ENCODE measurements at places on chromosomes 1 and 21. TPM values are rescaled to one million over a fixed set of nuclear protein-coding genes. Genes with fewer than 3 reads are reported as not detected.

Gene SLC6A9
- total RNA-seq = not detected

DNA sequence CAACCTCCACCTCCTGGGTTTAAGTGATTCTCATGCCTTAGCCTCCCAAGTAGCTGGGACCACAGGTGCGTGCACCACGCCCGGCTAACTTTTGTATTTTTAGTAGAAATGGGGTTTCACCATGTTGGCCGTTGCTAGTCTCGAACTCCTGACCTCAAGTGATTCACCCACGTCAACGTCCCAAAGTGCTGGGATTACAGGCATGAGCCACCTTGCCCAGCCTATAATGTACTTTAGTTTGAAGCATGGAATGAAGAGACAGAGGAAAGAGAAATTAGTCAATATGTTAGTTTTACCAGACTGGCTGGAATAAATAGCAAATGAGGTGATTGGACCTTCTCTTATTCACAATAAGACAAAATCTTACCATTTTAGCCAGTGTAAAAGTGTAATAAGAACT, 89.0 kb downstream of the GTF2B start:
- no peak for DNase-seq

DNA sequence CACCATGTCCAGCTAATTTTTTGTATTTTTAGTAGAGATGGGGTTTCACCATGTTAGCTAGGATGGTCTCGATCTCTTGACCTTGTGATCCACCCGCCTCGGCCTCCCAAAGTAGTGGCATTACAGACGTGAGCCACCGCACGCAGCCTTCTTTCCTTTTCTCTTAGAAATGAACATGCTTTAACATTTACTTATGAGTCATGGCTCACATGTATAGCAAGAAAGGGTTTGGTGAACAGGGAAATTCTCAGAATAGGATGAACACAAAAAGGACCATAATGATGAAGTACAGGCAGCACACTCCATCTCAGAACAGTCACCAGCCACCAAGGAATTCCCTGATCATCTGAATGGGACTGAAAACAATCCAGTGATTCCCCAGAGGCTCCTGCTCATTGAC, 9.4 kb upstream of the VAMP4 start:
- no peak for DNase-seq

- DNase-seq = no peak
Observed at GRCh38 chr1:12258272-12258671, 28.4 kb downstream of the VPS13D start.

DNA sequence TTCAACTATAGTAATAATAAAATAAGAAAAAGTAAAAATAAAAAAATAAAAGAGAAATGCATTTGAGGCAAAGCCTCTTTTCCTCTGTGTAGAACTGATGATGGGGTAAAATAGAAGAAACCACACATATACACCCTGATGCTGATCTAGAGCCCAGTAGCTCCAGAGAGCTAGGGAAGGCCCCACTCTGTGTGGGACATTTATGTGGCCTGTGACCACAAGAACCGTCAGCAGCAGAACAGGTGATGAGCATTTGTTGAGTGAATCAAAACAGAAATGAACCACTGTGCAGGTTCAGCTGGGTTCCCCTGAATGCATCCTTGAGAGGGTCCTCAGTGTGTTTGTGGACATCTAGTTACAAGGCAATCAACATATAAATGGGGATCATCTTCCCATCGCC, 221.8 kb upstream of the HOOK1 start:
- DNase-seq = no peak

Gene CLEC20A
- total RNA-seq = 0.09 TPM

- DNase-seq = no peak
Observed at GRCh38 chr1:206471415-206471801, 1.1 kb downstream of the IKBKE start.

- no peak for DNase-seq
Observed at GRCh38 chr1:51097171-51097570, 4.9 kb upstream of the C1orf185 start.

GRCh38 chr21:38628349-38628748, 130.1 kb upstream of the ERG start:
- no peak for DNase-seq

DNA sequence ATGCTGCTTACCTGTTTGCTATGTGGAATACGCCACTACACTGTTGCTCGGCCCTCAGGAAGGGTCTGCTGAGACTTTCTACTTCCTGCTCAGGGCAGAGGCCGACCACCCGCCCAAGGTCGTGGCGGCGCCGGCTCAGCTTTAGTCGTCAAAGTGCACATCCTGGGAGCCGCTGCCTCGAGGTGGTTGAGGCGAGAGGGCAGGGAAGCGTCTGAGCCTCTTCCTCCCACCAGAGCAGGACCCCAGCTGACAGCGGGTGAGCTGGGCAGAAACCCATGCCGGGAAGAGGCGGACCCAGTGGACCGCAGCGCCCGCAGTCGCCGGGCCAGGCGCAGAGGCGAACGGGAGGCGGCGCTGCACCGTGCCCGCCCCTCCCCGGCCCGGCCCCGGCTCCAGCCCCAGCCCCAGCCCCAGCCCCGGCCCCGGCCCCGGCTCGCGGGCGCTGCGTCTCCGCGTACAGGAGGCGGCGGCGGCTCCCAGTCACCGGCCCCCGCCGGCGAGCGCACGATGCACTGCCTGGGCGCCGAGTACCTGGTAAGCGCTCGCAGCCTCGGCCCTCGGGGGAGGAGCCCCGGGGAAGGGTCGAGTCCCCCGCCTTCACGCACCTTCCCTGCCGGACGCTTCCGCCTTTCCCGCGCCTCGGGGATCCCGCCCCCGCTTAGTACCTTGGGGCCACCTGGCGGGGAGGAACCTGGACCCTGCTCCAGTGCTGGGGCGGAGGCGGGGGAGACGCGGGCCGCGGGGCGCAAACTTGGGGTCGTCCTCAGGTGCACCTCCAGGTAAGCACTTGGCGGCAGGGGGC, at the start of gene SLC44A3:
Gene SLC44A3 (plus strand): TSS at position 413 of the 802 bp plus-strand sequence. CDS start 95 bp downstream, at position 508.
- DNase-seq = peak; percentile 55

DNA sequence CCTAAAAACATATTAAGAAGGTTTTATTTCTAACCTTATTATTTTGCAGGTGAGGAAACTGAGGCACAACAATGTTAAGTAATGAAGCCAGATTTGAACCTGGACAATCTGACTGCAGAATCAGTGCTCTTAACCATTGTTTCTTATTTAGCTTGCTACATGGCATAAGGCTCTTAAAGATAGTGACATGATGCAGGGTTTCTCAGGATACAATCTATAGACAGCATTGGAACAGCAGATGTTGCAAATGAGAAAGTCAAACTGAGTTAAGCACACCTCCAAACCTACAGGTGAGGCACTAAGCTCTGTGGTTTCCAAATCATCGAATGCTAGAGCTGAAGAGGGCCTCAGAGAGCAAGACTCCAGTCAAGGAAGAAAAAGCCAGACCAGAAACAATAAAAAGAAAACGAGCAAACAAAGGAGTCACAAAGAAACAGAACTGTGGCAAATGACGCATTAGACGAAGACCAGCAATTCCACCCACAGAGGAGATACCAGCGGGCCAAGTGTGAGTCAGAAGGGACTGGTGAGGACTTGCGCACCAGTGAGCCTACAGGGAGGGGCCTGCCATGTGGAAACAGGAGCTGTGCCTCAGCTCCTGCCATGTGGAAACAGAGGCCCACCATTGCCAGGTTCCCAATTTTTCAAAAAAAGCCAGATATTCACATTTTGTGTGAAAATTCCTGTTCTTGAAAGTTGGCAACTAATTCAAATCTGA, 14.4 kb downstream of the CD58 start:
- DNase-seq = peak; percentile 43

- DNase-seq = no peak
Observed at GRCh38 chr1:215022204-215022603, 60.3 kb upstream of the KCNK2 start.

GRCh38 chr1:8966606-8967005, 20.9 kb downstream of the CA6 start:
- DNase-seq = no peak

GRCh38 chr1:17086751-17087150, 32.5 kb downstream of the PADI2 start:
- DNase-seq = no peak

DNA sequence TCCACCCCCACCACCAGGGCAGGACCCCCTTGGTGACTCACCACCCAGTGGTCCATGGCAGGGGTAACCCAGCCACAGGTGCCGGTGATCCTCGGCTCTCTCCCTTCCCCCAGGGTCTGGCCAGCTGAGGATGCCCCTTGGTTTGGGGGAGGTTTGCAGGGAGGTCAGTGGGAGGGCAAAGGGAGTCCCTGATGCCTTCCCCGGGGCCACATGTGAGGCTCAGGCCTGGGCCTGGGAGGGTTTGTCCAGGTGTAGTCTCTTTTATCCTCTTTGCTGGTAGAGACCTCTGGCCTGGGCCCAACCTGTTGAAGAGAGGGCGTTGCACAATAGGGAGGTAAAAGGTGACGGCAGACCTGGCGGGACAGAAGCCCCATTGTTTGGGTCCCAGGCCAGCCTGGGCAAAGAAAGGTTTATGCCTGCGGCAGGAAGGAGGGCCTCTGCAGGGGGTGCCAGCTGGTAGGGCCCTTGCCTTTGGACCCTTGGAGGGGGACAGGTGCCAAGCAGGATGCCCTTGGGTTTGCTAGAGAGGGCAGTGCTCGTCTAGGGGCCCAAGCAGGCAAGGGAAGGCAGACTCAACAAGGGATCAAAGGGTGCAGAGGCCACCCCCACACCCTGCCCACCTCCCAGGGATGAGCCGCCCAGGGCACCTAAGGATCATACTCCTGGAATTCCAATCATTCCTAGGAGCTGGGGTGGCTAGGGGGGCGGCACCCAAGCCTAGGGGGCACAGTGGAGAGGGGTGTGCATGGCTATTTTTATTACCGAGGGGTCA, 760 bp upstream of the TINAGL1 start:
- DNase-seq = no peak

Gene CD1B
- not detected for total RNA-seq

Gene NIPAL3
- 25.4 TPM for total RNA-seq

DNA sequence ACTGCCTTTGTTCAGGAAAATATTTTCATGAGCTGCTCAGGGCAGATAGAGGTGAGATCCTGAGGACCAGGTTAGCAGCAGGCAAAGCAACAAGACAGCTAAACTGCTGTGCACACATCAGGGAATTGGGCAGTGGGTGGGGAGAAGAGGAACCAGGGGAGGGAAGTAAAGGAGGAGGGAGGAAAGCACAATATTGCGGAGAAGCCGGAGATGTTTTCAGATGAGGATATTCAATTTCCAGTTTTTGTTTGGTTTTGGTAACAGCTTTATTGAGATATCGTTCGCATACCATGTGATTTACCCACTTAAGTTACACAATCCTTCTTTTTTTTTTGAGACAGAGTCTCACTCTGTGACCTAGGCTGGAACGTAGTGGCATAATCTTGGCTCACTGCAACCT, 34.5 kb downstream of the EPHA10 start:
- DNase-seq = no peak

DNA sequence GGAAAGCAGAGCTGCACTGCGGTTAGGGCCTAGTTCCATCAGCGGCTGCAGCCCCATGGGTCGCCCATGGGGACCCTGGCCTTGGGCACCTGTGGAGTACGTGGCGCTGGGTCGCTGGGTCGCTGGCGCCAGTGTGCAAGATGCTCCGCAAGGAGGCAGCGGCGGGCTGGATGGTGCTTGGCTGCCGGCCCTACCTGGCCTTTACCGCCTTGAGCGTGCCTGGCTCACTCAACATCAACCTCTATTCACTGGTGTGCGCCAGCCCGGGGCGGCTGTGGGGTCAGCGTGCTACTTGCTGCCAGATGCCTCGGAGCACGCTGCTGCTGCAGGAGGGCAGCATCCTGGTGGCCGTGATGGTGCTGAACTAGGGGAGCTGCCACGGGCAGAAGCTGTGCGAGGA, 85.1 kb upstream of the RHOU start:
- no peak for DNase-seq

Gene AKR7A3
- total RNA-seq = 0.14 TPM

DNA sequence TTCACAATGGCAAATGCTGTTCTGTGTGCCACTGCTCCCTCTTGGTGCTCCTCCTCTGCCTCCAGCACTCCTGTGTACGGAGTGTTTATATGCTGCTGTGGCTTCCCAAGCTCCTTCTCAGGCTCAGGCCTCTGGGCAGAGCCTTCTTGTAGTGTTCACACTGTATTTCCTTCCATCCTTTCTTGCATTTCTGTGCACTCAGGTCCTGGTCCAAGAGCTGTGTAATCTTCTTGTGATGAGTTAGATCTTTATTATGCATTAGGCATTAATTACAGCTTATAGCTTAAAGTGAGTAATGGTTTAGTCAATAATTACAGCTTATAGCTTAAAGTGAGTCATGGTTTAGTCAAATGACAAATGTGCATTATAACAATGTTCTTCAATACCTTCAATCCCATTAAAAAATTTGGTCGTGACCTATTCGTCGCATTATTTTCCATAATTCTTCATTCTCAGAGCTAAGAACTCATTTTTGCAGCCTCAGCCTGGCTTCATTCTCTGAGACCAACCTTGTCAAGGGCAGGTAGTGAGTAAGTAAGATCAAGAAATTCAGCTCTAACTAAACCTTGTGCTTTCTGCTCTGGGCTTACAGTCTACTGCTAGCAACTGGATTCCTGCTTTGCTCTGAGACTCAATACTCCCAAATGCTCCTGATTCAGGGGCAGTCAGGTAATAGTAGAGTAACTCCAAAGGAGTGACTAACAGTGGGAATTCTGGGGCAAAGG, 154.5 kb upstream of the SPAG17 start:
- DNase-seq = no peak

GRCh38 chr1:30744060-30744756, 13.4 kb downstream of the LAPTM5 start:
- DNase-seq = no peak

DNA sequence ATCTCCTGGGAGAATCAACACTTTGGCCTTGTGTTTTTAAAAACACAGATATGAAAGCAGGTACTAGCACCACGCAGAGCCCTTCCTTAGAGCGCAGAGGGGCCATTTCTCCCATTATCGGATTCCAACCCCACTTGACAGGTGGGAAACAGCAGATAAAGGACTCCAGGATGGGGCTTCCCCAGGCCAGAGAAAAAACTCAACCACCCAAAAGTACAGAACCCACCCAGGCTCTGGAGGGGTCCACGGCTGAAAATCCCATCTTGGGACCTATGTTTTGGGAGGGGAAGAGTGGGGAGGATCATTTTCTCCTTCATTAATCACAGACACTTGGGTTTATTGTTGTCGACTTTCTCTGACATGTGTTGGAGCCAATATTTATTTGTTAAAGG, 27.1 kb upstream of the COL18A1 start:
- no peak for DNase-seq

DNA sequence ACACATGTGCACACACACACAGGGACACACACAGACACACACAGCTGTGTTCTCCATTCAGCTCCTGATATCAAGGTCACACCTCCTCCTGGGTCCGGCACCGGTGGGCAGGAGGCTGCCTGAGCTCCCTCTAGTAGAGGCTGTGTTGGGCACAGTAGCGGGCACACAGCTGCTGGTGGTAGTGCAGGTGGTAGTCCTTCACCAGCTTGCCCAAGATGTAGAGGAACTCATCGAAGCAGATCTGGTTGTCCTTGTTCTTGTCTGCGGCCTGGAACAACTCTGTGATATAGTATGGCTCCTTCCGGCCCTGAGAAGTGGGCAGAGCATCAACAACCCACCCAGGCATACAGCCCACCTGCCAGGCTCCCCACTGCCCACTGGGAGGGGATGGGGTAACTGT, 5.6 kb upstream of the S100A8 start:
- DNase-seq = no peak

- no peak for DNase-seq
Observed at GRCh38 chr1:22343456-22344328, 108.0 kb upstream of the ZBTB40 start.
